ENCODE measurements at places on chromosomes 12 and 14.

DNA sequence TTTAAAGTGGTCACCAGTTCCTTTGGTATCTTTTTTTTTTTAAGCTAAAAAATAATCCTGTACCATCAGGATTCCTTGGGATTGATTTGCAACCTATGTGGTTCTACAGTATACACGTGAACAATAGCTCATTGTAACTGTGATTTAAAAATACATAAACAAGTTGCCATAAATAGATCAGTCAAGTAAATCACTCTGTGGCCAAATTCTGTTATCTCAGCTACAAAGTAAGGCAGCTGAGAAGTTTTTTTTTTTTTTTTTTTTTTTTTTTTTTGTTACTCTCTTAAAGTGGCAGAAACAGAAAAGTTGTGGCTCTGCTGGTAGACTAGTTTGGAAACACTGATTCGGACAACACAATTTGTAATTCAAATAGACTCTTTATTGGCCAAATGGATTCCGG is 104.5 kb downstream of the PRICKLE1 start:
- DNase-seq = no peak

DNA sequence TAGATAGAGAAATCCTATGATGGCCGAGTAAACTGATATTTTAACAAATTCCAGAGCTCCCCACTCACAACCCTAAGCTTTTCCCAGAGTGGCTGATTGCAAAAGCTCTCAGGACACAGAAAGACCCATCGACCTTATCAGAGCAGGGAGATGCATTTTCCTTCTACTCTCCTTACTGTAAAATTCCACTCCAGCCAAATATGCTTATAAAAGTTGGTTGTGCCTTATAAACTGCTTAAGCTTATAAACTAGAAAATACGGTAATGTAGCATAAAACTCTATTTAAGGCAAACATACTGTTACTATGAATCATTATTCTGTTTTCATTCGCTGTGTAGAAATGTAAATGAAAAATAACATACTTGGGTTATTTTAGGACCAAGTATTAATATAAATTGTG is 41.6 kb upstream of the TRHDE start:
- no peak for DNase-seq

- no peak for DNase-seq
Observed at GRCh38 chr14:53034036-53034435, 83.2 kb upstream of the FERMT2 start.

- no peak for DNase-seq
Observed at GRCh38 chr12:114764510-114764909, 80.5 kb upstream of the TBX3 start.

DNA sequence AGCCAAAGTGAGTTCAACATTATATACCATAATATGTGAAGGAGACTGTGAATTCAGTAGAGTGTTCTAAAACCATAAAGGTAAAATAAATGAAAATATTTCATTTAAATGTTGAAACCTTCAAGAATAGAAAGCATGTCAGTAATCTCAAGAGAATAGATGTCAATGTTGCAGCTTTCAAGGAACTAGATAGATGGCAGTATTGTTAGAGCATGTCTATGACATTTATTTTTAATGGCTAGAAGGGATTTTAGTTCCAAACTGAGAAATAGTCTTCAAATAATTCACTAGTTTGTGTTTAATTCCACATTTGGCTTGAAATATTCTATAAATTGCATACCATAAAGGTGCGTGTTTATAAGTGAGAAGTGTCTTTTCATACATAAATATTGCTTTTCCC is 326.5 kb downstream of the FLRT2 start:
- DNase-seq = no peak

DNA sequence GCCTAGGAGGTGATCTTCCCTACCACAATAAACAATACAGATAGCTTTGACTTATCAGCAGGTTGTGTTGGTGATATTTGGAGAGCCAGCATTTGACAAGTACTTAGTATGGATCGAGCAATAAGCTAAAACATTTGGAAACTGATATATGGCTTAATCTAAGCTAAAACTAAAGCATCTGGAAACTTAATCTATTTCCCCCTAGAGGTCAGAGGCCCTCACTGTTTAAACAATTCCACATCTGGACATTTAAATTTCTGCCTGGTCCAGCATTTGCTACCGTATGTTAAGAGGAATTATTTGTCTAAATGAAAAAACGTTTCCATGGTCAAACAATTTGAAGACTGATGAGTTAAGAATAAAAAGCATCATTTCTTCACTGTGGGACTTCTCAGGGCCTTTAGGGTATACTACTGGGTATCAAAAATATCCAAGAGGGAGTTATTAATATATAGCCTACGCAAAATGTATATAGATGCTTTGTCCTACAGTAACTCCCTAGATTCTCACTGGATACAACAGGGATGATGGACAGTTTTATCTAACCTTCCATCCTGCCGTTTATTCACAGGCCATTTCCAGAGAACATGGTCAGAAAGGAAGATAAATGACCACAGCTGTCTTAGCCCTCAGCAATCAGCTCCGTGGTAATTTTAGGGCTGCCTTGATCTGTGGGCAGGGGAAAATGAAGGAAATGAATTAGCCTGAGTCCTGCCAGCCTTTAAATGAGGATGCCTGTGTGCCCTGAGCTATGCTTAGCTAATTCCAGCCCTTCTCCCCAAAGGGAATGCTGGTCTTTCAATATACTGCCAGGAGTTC is 135.4 kb upstream of the NUDT4 start:
- no peak for DNase-seq

DNA sequence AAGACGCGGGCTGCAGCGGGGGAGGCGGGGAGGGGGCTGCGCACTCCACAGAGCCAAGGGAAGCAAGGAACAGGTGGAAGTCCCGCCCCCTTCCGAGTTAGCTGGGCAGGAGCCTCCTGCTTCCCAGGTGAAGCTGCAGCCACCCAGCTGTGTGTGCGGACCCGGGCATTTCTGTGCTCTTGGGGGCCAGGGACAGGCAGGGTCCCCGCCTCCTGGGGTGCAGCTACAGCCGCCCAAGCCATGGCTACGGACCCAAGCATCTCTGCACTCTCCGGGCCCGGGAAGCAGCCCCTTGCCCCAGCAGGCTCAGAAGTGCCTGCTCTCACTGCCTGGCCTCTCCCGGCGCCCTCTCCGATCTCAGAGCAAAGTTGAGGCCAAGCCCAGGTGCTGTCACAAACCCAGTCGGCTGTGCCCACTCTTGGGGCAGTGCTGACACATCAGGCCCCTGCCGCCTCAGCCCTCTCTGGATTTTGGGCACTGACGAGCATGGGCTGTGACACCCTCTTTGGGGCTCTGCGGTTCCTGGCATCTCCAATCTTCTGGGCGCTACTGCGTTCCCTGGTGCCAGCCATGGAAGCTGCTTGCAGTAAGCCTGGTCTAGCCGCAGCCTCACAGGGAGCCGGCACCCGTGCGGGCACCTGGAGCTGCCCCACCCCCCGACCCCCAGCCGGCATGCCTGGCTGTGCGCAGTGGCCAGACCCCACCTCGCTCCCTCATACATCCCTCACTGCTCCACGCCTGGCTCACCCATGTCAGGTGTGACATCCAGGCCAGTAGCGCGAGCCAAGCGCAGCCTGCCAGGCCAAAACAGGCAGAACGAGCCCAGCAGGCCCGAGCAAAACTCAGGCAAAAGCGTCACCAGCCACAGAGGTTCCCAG is 8.5 kb upstream of the MGAT4C start:
- no peak for DNase-seq

- no peak for DNase-seq
Observed at GRCh38 chr12:46455648-46456352, 83.2 kb upstream of the SLC38A2 start.

GRCh38 chr12:42985506-42985905 is 396.0 kb upstream of the PRICKLE1 start:
- no peak for DNase-seq

DNA sequence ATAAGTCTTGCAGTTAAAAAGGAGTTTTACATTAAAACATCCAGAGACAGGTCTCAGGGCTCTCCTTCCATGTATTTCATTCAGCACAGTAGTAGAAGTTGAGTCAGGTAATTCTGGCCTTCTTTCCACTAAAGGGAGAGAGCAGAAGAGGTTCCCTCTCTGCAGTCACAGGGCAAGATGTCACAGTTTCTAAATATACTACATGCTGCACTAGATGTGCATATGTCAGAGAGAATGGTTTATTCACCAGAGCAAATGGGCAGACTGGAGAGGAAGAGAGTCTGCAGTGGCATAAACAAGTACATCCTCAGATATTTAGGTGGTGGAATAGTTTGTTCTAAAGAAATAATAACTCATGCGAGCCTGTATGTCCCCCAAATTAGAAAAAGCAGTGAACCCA is 132.0 kb downstream of the KICS2 start:
- no peak for DNase-seq

- DNase-seq = peak; percentile 6
Observed at GRCh38 chr12:24902511-24903328, 46.2 kb downstream of the BCAT1 start.

DNA sequence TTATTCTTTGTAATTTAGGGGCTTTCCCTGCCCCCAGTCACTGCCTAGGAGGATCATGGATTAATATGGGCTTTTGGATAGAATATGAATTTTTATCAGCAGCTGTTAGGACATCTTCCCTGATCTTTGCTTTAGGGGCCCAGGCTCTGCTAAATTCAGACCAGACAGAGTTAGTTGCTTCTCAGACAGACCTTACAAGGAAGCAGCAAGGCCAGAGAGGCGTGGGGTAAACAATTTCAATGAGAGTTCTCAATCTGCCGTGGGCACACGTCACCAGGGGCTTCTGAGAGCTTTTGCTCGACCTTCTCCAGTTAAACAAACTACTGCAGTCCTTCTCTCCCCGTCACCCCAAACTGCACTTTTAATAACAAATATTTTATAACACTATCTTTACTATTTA is 27.7 kb downstream of the FGF6 start:
- DNase-seq = no peak

GRCh38 chr12:31011336-31011735 is 62.3 kb upstream of the DDX11 start:
- no peak for DNase-seq

DNA sequence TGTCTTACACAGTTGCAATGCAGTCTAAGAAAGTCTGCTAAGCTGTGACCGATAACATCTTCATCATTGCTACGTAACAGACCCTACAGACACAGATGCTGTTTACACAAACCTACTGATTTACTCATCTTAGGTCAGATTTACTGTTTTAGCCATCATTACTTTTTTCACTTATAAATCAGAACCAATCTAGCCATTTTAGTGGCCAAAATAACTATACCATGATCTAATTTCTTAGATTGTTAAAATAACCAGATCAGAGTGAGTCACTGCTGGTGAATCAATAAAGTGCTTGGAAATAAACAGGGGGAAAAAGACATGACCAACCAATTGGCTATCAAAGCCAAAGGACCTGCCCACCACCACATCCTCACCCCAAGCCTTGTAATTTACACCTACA is 57.0 kb upstream of the FOXN3 start:
- no peak for DNase-seq

- DNase-seq = no peak
Observed at GRCh38 chr14:22469538-22470303, 119.3 kb downstream of the DAD1 start.

DNA sequence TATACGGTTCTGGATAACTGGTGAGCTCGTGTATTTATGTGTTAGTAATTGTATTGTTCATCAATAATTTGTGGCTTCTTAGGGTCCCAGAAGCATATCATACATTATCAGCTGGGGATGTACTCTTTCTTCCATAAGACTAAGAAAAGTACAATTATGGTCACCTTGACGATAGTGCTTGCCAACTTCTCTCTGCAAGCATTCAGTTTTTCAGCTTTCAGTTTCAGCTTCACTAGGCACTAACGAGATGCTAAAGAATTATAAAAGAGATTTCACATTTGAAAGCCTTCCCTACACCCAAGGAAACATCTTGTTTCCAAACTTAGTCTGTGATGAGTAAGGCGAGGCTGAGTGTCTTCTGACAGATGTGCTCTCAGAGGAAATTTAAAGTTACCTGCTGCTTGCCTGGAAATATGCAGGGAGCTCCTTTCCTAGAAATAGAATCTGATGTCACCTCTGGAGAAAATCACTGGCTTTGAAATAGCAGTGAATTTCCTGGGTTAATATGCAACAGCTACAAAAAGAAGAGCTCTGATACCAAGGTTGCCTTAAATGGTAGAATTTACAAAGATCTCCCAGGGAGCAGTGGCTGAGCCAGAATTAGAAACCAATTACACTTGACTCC is 1419.9 kb upstream of the TMEM132C start:
- DNase-seq = no peak

DNA sequence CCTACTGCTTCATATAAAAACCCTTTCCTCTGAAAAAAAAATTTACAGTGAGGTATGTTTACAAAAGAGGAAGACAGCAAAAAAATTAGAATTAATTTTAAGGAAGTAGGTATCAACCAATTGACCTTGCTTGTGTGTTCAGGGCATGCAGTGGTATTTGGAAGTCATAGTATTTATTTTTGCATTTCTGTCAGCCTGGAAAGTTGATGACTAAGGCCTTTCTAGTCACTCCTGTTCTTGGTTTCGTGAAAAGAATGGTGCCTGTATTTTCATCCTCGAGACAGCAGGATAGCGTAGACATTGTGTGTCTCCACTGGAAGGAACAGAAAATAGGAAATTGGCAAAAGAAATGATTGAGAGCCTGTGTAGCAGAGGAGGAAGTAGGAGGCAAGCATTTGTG is 24.5 kb downstream of the SLC16A7 start:
- no peak for DNase-seq

DNA sequence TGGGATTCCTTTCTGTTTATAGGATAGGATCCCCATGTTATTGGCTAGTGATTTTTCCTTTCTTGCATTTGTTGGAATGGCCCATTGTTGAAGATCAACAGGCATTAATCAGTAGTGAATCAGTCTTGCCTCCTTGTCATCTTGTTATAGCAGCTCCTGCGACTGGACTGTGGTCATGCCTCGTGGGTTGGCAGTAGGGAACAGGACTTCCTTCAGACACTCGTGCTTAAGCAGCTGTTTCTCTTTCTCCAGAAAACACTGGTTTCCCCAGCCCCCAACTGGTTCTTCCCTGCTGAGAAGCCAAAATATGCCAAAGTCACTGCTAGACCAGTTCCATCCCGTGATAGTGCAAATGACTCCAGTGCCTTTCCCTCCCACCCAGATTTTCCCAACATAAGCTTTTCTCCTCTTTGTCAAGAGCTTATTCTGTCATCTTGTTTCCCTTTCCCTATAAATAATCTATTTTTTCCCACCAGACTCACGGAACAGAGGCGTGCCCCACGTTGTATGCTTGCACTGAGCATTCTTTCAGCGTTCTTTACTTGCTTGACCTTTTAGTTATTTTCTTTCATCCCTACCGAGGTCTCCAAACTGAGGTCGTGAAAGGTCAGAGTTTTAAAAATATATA is 83.5 kb downstream of the SAMD4A start:
- no peak for DNase-seq

DNA sequence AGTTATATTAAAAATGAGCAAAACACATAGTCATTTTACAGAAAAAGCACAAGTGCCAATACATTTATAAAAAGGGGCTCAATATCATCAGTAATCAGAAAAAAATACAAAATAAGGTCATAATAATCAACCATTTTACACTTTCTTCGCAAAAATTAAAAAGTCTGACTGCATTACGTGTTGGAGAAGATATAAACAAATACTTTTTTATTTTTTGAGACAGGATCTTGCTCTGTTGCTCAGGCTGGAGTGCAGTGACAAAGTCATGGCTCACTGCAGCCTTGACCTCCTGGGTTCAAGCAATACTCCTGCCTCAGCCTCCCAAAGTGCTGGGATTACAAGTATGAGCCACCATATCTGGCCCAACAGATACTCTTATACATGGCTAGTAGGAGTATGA is 181.5 kb upstream of the DIO3 start:
- no peak for DNase-seq
